ENCODE measurements at places on chromosomes 5 and 9.
A peak's percentile ranks its signal among the peaks of the same experiment; 100 is the strongest.

DNA sequence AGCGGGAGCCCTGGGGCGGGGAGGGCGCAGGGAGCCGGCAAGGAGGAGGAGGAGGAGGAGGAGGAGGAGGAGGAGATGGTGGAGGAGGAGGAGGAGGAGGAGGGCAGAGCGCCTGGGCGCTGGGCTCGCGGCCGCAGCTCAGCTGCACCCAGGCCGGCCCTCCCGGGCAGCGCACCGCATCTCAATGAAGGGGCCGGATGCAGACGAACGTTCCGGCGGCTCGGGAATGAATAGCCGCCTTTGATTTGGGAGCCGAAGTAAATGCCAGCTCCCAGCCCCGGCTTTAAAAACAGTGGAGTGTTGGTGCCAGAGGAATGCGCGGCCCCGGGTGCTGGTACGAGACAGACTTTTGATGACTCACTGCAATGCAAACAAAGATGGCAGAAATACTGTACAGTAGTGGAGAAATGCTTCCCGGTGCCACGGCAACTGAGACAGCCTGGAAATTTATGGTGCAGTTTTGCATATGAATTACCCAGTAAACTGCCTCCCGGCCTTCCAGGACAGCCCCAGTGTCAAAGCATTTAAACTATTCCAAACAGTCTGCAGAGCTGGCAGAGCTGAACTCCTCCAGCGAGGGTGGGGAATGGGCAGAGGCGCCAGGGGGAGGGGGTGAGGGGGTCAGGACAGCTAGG, 43.1 kb downstream of the NACC2 start:
- peak; percentile 15 for DNase-seq

DNA sequence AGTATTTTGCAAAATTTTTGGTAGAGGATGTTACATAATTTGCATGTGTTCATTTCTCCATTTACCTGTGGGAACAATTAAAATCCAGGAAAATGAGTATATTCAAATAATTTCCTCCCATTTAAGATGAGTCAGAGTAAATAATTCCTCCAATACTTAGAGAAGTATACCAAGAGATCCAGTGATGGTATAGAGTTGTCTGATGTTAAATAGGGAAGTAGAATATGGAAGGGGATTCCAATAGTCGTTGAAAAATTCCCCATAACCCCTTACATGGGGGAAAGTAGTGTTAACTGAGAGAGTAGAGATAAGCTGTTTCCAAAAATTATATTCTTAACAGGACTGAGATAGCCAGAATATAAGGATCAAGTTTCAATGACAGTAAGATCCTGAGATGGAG, 15.7 kb downstream of the CD274 start:
- no peak for DNase-seq

GRCh38 chr5:61366497-61367240, 34.6 kb downstream of the ZSWIM6 start:
- DNase-seq = no peak

DNA sequence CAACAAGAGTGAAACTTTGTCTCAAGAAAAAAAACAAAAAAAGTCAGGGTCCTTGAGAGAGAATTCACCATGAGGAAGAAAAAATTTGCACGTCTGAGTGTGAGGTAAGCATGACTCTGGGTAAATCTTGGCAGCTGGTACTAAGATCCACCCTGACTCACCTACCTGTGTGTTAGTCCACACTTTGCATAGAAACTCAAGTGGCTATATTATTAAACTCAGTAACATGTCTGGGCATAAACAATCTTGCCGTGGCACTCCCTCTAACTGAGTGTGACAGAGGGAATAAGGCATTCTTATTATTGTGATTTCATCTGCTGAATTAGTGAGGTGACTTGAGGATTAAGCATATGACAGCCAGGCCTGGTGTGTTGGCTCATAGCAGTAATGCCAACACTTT, 259.4 kb upstream of the VLDLR start:
- no peak for DNase-seq

DNA sequence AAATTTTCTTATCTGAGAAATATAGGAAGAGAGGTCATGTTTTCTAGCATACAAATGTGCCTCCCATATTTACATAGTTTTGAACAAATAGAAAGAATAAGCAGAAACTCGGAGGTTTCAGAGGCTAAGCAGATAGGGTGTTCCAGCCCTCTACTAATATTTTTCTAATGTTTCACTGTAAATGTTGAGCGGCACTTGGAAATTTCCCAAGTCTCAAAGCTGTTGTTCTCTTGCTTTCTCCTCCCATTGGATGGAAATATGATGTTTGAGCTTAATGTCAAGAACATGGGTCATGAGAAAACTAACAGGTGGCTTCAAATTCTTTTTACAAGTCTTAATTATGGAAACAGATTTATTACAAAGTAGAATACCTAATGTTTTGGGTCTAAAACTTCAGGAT, 5.1 kb downstream of the SPINK1 start:
- DNase-seq = no peak

DNA sequence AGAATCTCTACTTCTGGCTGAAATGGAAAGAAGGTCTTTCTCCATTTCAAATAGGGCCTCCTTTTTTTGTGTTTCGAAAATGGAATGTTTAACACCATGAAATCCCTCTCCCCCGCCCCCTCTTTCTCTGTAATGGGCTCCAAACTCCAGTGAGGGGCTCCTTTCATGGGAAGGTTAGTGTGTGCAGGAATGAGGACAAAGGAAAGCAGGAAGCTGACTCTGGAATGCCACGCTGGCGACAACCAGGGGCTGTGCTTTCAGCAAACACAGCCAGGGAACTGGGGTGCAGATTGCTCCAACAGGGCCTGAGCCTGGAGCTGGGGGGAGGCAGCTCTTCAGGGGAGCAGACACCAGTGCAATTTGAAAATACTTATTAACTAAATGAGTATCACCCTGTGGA, 82.8 kb downstream of the CRB2 start:
- no peak for DNase-seq

DNA sequence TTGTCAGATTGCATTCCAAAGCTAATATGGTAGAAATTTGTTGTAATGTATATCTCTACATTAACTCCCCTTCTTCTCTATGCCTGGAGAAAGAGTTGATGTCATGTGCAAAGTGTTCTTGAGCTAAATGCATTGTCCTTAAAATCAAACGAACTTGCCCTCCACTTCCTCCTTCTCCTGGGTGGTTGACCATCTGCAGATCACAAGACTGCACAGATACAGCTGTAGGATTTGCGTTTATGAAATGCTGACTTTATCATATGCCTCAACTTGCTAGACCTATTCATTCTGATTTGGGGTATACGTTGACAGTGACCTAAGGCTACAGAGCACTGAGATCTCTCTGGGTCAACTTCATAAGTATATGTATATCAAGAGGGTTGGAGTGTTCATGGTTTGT, 8.3 kb downstream of the TRIM32 start:
- no peak for DNase-seq

DNA sequence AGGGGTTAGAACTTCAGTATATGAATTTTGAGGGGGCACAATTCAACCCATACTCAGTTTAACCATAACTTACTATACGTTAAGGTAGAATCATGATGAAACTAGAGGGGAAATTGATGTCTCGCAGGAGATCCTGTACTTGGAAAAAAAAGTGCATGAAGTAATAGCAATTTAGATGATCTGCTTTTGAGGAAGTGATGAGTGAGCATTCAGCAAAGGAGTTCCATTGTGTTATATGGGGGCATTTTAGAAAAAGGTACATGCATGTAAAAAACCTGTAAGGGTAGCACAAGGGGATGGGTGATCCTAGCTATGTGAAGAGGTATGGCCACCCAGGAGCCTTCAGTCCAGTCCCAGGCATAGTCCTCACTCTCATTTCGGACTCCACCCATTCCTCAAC, 14.8 kb upstream of the TMC1 start:
- DNase-seq = no peak

DNA sequence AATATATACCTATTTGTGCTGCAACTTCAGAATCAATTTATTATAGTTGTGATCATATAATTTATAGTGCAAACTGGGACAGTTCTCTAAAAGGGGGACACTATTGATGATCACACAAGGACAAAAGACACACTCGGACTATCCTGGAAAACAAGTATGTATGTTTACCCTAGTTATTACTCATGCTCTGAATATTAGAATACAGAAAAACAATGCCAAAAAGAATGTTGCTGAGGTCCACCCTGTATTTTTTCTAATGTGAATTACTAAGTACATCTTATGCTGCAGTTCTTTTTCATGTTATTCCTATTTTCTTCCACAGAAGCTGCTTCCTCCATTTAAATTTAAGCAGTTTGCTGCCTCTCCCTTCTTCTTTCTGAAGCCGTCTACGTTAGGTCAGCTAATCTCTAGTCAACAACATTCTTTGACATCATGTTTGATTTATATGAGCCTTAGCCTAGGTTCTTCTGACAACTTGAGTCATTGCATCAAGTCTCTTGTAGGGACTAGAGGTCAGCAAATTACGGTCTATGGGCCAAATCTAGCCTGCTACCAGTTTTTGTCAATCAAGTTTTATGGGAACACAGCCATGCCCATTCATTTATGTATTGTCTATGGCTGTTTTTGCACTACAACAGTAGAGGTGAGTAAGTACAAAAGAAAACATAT, 40.1 kb upstream of the PPP3R2 start:
- no peak for DNase-seq

DNA sequence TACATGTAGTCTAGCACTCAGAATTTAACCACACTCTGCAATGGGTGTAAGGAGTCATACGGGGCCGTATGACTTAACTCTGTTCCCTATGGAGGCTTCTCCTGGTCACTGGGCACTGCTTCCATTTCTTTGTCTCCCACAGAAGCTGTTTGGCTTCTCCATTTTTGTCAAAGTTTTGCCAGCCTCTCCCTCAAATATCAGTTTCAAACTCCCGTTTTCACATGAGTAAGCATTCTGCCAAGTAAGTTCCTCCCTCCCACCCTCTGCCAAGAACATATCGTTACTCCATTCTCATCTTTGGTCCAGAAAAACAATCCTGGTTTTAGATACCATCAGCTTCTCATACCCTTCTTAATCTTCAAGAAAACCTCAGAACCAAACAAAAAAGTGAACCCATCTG, 6.1 kb downstream of the AFAP1L1 start:
- no peak for DNase-seq

GRCh38 chr9:88740844-88741243, 205.9 kb downstream of the NXNL2 start:
- DNase-seq = no peak

- peak; percentile 83 for DNase-seq
These were observed 542 bp upstream of the TRIM52 start for GRCh38 chr5:181261320-181262049.

GRCh38 chr5:169636477-169637084, 494 bp upstream of the DOCK2 start:
- DNase-seq = no peak

DNA sequence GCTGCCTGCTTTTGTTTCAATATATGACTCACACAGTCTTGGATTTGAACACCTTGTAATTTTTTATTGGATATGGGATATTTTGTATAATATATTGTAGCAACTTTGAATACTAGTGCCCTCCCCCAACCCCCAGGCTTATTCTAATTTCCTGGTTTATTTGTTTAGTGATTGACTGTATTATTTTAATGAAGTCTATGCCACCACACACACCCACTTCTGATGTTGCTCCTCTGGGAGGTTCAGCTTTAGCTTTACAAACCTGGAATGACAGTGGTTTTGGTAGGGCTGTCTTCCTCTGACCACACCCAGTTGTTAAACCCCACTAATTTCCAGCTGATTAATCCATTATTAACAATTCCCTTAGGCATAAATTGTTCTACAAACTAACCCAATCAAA, 206.1 kb upstream of the NFIL3 start:
- no peak for DNase-seq

DNA sequence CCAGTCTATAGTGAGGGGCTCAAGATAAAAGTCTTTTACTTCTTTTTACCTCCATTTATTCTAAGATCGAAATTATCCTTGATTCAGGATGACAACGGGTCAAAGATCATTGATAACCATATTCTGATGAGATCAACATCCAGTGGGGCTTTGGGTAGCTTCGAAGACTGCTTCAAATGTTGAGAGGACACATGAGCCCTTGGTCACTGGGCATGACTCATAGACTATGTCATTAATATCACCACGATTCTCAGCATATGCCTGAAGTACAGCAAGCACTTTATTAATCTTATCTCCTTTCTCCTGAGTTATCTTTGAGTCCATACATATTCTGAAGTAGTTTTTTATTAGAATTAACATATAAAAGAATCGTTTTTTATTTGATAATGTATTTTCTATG, 117.1 kb upstream of the DAB2 start:
- DNase-seq = no peak

DNA sequence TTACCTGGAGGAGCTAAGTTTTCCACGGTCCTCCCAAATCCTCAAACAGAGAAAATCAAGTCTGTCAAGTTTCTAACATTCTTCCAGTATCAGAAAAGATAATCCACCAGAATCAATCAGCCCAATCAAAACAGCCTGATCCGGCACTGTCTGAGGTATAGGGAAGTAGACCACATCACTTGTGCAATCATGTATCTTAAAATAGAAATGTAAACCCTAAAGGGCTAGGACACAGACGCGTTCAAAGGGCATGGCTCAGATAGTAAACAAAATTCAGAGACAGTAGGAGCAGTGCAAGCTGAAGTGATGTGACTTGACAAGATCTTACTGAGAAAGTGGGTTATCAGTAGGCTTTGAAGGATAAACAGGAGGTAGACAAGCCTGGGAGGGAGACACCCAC, 252.4 kb upstream of the DAPK1 start:
- DNase-seq = no peak

GRCh38 chr5:56575821-56576220, 239.5 kb upstream of the MAP3K1 start:
- peak; percentile 22 for DNase-seq

DNA sequence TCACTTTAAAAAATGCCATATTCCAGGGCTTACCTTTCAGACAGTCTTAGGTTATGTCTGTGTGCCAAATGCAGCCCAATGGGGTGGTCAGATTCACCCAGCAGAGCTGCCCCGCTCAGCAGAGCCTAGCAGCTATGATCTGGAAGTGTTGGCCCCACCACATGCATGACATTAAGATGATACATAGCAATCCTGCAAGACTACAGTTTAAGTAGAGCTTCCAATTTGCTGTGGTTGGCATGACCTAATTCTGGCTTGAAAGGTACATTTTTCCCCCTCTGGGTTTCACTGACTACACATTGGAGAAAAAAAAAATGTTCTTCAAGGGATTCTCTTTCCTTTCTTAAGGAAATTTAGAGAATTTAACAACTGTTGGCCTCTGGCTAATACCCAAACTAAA, 22.5 kb downstream of the MEF2C start:
- no peak for DNase-seq

GRCh38 chr5:120874081-120874862, 410.2 kb downstream of the PRR16 start:
- no peak for DNase-seq

DNA sequence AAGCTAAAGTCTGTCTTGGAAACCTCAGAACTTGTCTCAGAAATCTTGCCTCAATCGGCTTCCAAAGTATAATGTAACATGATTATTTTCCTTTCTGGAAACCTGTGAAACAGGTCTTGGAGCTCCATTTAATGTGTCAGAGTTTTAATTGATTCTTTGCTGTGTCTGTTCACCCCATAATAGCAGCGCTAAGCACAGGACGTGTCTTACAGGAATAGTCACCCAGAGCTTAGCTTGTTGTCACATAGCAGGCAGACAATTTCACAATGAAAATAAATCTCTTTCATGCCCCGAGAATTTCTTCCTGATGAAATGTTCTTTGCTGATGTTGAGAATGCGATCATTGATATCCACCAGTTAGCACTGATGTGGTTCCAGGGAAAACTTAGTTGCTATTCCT, 40.2 kb upstream of the PTPN3 start:
- no peak for DNase-seq
